ENCODE measurements at places on chromosomes 1 and 21. TPM values are rescaled to one million over a fixed set of nuclear protein-coding genes. Genes with fewer than 3 reads are reported as not detected.

The FLG gene
- polyA plus RNA-seq, result 1.7 TPM

The SYT11 gene
- 16.2 TPM for polyA plus RNA-seq

The CD1D gene
- 0.11 TPM for polyA plus RNA-seq

The RAB42 gene
- 2.4 TPM for polyA plus RNA-seq

The CFH gene
- 16.5 TPM for polyA plus RNA-seq

The KPRP gene
- 9.9 TPM for polyA plus RNA-seq

The PHGDH gene
- polyA plus RNA-seq, result 257 TPM

The CA6 gene
- polyA plus RNA-seq, result not detected

The WNT2B gene
- 0.61 TPM for polyA plus RNA-seq

The ASTN1 gene
- not detected for polyA plus RNA-seq

The KIF1B gene
- 14.8 TPM for polyA plus RNA-seq

The ZNF695 gene
- polyA plus RNA-seq, result 2.0 TPM

The VSIG8 gene
- not detected for polyA plus RNA-seq

The TFF2 gene
- polyA plus RNA-seq, result not detected

The NFYC gene
- polyA plus RNA-seq, result 28.3 TPM

The BARHL2 gene
- polyA plus RNA-seq, result not detected

The FAM72C gene
- polyA plus RNA-seq, result not detected

The NBPF3 gene
- polyA plus RNA-seq, result 8.9 TPM

The DNASE2B gene
- polyA plus RNA-seq, result not detected

The CR2 gene
- polyA plus RNA-seq, result not detected

The NFASC gene
- 46.3 TPM for polyA plus RNA-seq

The CYP4B1 gene
- not detected for polyA plus RNA-seq

The TTLL7 gene
- polyA plus RNA-seq, result 2.9 TPM

The CRYAA gene
- not detected for polyA plus RNA-seq

The PAX7 gene
- polyA plus RNA-seq, result not detected

The AXDND1 gene
- not detected for polyA plus RNA-seq

The FAM72B gene
- 3.1 TPM for polyA plus RNA-seq

The C1QA gene
- not detected for polyA plus RNA-seq

The SEC16B gene
- 1.8 TPM for polyA plus RNA-seq

The L1TD1 gene
- polyA plus RNA-seq, result 0.05 TPM

The CFAP74 gene
- not detected for polyA plus RNA-seq

The S100A16 gene
- 826 TPM for polyA plus RNA-seq

The DNMT3L gene
- not detected for polyA plus RNA-seq

The CLIC6 gene
- polyA plus RNA-seq, result 0.08 TPM

The AMY1C gene
- not detected for polyA plus RNA-seq

Measured in GM23248 (cell line).